ENCODE measurements at places on chromosomes 6 and 20.

DNA sequence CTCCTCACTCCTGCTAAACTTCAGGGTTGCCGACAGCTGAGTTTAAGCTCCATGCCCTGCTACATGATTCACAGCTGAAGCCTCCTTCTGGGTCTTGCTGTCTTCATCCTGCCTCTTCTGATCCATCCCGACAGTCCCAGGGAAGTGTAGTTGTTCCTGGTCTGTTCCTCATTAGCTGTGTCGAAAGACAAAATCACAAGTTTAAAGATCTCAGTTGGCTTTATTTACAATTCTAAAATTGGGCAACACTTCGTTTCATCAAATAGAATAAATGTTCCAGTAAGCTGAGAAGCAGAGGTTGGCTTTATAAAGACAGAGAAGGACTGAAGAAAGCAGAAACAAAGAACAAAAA, 4.1 kb upstream of the SLC2A10 start:
- no peak for DNase-seq

DNA sequence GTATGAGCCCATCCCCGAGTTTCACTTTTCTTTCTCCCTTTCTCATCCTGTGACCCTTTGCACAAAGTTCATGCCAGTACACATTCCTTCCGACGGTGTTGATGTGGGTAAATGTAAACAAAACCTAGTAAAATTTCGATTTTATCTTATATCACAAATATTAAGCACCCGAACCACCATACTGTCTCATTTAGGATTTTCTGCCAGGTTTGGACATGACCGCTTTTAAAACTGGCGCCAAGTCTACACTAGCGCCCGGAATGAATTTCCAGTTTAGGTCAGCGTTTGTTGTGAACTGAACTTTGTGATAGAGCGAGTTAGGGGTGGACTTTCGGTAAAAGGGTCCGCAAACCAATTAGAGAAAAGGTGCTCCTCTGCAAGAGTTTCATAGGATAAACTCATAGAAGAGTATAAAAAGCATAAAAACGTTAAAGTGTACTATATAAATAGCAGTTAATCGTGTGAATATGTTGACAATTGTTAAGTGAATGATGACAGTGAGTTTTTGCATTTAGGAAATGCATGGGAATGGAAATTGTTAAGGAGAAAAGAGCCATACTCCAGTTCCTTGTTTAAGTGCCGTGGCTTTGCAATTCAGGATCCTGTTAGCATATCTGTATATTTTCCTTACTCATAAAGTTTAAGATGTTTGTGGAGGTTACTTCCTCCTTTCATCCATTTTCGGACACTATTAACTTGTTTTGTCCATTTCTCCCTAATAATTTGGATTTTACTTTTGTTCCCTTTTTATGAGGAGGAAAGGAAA, 937 bp downstream of the AKAP7 start:
- no peak for DNase-seq

DNA sequence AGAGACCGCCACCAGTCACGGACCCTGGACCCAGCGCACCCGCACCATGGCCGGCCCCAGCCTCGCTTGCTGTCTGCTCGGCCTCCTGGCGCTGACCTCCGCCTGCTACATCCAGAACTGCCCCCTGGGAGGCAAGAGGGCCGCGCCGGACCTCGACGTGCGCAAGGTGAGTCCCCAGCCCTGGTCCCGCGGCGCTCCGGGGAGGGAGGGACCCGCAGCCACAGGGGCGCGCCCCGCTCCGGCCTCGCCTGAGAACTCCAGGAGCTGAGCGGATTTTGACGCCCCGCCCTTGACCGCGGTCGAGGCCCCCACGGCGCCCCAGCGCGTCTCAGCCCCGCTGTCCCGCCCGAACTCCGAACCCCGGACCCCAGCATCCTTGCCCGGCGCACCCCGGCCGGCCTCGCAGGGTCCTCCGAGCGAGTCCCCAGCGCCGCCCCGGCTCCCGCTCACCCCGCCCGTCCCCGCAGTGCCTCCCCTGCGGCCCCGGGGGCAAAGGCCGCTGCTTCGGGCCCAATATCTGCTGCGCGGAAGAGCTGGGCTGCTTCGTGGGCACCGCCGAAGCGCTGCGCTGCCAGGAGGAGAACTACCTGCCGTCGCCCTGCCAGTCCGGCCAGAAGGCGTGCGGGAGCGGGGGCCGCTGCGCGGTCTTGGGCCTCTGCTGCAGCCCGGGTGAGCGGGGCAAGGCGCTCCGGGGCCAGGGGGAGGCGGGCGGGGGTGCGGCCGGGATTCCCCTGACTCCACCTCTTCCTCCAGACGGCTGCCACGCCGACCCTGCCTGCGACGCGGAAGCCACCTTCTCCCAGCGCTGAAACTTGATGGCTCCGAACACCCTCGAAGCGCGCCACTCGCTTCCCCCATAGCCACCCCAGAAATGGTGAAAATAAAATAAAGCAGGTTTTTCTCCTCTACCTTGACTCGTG, at the start of gene OXT:
Gene OXT, plus strand, starts transcription at position 11 of the 920 bp plus-strand sequence. Its CDS starts 36 bp downstream, at position 47.
- DNase-seq: peak; percentile 53

- no peak for DNase-seq
These were observed 125.0 kb downstream of the NFATC2 start for GRCh38 chr20:51417250-51418136.

- no peak for DNase-seq
These were observed 61.5 kb downstream of the OGFRL1 start for GRCh38 chr6:71349976-71350615.

GRCh38 chr6:48628316-48628715, 517.3 kb upstream of the PTCHD4 start:
- peak; percentile 44 for DNase-seq

DNA sequence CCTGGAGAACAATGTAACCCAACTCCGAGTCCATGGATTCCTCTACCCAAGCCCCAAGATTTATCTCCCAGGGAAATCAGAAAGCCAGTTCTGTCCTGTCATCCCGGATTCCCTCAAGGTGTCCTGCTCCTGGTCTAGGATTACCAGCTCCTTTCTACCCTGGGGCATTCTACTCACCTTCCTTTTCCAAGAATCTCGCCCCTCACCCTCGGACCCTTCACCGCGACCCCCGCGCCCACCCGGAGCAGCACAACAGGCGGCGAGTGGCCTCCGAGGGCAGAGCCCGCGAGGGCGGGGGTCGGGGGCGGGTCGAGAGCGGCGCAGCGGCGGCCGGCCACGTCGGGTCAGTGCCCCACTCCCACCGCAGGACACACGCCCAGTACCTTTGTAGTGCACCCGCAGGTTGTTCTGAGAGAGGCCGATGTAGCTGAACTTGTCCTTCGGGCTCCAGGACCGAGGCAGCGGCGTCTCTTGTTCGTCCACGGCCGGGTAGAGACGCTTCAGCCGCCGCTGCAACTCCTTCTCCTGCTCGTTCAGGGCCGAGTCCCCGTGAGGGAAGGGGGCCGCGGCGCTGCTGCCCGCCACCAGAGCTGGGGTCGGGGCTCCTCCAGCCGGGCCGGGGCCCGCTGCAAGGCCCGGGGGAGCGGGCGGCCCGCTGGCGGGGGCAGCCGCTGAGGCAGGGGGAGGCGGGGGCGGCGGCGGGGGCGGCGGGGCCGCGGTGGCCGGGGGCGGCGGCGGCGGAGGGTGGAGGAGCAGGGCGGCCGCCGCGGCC, 897 bp downstream of the RANBP9 start:
- peak; percentile 68 for DNase-seq

GRCh38 chr20:3326779-3327521, 80.5 kb downstream of the DNAAF9 start:
- DNase-seq: no peak

DNA sequence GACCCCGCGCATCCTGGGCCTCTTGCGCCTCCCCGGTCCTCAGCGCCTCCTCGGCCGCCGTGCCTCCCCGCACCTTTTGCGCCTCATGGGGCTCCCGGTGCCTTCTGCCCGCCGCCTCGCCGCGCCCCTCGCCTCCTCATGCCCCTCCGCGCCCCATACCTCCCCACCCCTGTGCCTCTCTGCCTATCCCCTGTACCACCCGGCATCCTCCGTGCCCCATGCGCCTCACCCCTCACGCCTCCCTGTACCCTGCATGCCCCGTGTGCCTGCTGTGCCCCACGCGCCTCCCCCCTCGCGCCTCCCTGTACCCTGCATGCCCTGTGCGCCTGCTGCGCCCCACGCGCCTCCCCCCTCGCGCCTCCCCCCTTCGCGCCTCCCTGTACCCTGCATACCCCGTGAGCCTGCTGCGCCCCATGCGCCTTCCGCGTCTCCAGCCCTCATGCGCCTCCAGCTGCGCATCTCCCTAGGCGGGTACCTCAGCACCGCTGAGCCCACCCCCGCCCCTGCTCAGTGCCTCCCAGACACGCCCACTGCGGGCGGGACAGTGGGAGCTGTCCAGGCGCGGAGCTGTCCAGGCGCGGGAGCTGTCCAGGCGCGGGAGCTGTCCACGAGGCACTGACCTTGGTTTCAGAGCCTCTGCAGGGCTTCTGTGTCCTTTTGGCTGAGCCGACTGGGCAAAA, 37.1 kb downstream of the IGF2R start:
- DNase-seq: no peak

DNA sequence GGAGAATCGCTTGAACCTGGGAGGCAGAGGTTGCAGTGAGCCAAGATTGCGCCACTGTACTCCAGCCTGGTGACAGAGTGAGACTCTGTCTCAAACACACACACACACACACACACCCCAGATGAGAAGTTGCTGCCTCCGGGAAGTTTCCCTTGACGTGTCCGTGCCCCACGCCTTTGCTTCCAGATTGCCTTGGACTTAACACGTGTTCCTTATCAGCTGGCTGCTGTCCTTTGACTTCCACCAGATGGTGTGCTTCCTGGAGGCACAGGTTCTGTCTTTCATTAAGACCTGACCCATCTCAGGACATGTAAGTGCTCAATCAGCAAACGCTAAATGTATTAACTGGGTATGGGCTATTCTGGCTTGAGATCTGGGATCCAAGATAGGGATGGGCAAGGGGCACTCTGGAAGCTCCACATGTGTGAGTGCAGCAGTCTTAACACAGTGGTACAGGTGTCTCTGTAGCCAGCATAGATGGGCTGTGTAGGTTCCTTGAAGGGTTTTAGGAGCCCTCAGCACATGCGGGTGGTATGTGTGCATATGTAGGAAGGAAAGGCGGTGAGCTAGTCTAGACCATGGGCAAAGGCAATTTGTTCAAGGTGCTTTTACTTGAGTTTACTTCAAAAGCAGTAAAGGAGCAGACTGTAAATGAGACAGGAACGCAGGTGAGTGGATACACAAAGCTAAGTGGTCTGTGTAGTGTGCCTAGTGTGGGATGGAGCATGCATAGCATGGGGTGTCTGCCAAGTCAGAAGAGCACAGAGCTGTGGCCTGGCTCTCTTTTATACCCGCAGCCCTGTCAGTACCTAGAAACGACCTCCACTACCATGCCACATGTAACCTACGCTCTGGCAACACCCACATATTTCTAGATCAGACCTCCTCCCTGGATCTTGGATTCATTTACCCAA, 11.6 kb downstream of the PIGT start:
- DNase-seq: peak; percentile 47

GRCh38 chr6:16035488-16036080, 93.3 kb upstream of the MYLIP start:
- DNase-seq: no peak

- no peak for DNase-seq
These were observed 823.7 kb upstream of the MAN1A1 start for GRCh38 chr6:120173250-120173649.

- peak; percentile 74 for DNase-seq
These were observed 41.3 kb downstream of the TTI1 start for GRCh38 chr20:37991908-37992307.

GRCh38 chr20:53693262-53693871, 99.7 kb upstream of the ZNF217 start:
- no peak for DNase-seq

GRCh38 chr20:834151-834746, 734 bp downstream of the FAM110A start:
- peak; percentile 25 for DNase-seq

GRCh38 chr20:24762791-24763350, 186.2 kb upstream of the CST7 start:
- no peak for DNase-seq

DNA sequence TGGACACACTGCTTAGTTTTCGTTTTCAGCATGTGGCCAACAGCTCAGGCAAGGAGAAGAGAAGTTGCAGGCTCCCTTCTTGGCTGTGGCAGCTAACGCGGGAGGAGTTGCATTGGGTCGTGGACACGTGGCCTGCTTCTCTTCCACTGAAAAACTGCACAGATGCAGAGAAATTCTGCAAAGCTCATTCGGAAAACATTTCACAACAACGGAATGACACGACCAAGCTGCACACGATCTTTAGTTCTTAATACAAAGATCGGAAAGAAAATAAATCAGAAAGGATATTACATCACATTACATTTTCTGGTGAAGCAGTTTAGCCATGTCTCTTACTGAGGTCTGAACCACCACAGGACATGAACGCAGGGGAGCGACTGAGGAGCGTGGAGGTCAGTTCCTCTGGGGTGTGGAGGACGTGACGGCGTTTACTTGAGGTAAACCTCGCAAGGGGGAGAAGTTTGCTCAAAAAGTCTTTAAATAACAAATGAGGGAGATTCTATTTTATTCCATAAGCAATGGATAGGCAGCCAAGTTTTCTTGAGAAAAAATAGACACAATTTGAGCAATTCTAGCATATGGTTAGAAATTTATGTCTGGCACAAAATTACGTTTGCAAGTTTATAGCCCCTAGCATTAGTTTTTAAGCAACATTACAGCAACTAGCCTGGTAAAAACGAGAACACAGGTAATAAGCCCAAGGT, 178.3 kb downstream of the THBS2 start:
- no peak for DNase-seq

DNA sequence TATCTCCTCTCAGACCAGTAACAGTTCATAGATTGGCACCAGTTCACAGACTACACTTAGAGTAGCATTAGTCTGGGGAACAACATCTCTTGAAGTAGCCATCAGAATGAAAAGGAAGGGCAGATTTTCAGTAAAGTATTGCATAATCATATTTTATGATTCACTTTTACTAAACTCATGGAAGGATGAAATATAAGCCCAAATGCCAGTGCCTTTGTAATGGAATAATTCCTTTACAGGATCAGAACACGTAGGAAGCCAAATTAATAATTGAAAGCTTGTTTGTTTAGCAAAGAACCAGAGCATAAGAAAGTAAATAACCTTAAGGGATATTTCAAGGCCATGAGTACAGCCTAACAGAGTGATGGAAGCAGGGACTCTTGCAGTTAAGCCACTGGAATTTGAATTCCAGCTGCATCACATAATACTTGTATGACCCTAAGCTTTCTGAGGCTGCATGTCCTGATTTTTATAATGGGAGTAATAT, 11.4 kb upstream of the LOC128125822 start:
- no peak for DNase-seq
